Breast epithelium (tissue), 4 donors: ENCODE measurements at places on chromosomes 1 and 21. TPM values are rescaled to one million over a fixed set of nuclear protein-coding genes. Genes with fewer than 3 reads are reported as not detected.

The RAP1GAP gene
- total RNA-seq: 6.0 TPM

The SLAMF6 gene
- total RNA-seq: 1.1 TPM

The IL12RB2 gene
- total RNA-seq: 0.59 TPM

The LEFTY2 gene
- total RNA-seq: not detected

The BCAR3 gene
- 26.7 TPM for total RNA-seq

The WNT4 gene
- total RNA-seq: not detected

The TBX19 gene
- total RNA-seq: 7.8 TPM

The TMPRSS2 gene
- total RNA-seq: 56.6 TPM

The NBPF4 gene
- total RNA-seq: not detected

The ASCL5 gene
- not detected for total RNA-seq
